ENCODE measurements at places on chromosomes 16 and 17.

GRCh38 chr16:27234171-27234570 is 30.8 kb downstream of the KDM8 start:
- no peak for DNase-seq

DNA sequence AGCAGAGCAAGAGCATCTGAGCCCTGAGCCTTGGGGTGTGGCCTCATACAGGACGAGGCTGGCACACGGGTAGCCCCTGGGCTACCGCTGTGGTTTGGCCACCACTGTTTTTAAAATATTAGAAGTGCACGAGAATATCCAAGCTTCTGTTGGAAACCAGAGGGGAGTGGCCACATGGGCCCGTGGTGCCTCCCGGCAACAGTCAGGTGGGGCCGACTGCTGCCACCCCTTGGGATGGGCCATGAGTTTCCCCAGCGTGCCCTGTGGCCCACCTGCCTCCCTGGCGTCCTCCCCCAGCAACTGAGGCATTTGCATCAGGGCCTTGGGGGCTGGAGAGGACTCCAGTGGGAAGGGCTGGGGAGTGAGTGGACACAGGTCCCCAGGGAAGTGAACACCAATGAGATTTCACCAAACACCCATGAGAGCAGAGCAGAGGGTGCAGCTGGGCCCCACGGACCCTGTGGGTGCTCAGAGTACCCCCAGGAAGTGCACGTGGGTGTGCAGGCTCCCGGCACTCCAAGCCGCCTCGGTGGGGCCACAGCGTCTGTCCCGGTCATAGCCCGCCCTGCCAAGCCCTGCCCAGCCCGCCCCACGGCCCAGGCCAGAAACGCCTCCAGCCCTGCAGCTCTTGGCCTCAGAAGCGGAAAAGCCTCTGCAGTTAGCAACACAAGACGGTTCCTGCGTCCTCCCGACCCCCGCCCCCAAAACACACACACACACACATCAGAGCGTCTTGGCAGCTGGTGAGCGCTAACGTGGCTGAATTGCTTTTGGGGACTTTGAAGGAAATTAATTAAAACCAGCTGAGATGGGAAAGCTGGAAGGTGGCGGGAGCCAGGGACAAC is 22.7 kb downstream of the ZNF469 start:
- DNase-seq, result no peak

- DNase-seq, result no peak
Measured at GRCh38 chr17:57486882-57487301, 230.6 kb downstream of the MSI2 start.

- no peak for DNase-seq
Measured at GRCh38 chr16:30567160-30567990, 4.1 kb downstream of the ZNF688 start.

DNA sequence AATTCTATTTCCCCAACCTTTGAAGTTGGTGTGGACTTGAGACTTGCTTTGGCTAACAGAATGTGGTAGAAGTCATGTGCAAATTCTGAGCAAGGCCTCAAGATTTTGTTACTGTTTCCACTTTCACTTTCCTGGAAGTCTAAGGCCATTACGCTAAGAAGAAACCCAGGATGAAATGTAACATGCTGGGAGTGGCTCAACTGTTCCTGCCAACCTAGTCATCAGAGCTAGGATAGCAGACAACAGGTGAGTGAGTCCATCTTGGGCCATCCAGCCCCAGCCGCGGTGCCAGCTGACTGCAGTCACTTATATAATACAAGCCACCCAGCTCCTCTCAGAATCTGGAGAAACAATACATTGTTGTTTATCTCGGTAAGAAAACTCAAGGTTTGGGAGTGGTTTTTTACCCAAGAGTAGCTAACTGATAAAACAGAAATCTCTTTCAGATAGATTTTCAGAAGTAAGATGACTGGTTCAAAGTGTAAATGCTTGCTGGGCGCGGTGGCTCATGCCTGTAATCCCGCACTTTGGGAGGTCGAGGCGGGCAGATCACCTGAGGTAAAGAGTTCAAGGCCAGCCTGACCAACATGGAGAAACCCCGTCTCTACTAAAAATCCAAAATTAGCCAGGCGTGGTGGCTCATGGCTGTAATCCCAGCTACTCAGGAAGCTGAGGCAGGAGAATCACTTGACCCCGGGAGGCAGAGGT is 10.7 kb upstream of the STX4 start:
- no peak for DNase-seq

DNA sequence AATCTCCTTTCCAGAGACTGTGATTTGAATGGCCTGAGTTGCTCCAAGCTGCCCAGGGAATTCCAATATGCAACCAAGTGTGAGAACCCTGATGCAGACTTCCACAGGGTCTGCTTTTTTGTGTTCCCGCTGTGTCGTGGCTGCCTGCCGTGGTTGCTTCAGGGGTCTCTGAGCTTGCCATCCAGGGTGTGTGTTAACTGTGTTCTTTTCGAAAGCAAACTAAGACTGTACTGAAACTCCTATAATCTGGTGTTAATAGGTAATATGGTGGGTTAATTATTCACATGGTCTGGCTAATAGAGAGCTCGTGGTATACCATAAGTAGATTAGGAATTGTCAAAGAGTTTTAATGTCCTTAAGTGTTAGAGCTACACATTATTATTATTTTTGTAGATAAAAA is 20.7 kb downstream of the UBN1 start:
- no peak for DNase-seq

DNA sequence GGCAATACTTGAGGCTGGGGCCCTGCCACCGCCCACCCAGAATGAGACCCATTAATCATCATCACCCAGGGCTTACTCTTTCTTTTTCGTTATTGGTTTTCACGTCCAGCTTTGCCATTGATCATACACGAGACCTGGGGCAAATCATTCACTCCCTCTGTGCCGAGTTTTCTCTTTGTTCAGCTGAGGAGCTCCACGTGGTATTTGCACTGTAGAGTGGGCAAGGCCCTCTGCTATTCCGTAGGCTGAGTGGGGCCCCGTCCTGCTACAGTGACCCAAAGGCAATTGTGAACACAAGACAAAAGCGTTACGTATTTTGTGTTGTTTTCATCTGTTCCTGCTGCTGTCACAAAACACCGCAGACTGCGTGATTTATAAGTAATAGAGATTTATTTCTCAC is 23.6 kb upstream of the CBX2 start:
- no peak for DNase-seq

All from adipocyte (in vitro differentiated cells).